ENCODE measurements at places on chromosomes 3 and 15. TPM values are rescaled to one million over a fixed set of nuclear protein-coding genes. Genes with fewer than 3 reads are reported as not detected.

DNA sequence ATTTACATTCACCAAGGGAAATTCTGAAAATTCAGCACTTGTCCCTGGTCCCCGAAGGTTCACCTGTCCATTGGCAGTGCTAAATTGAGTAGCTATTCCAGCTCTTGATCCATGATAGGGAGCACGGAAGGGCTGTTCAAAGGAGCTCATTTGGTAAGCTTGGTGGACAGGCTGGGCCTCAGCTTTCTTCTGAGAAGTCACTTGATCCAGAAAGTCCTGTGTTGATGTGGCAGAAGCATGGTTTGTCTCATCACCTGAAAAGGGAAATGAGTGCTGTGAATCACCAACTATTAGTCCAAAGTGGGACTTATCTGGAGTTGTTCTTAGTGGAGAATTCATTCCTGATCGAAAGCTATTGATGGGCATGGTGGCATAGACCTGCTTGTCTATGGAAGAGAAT, 19.9 kb upstream of the SLC12A8 start:
- no peak for DNase-seq

- no peak for DNase-seq
Observed at GRCh38 chr3:171543759-171544300, 83.6 kb upstream of the TNIK start.

DNA sequence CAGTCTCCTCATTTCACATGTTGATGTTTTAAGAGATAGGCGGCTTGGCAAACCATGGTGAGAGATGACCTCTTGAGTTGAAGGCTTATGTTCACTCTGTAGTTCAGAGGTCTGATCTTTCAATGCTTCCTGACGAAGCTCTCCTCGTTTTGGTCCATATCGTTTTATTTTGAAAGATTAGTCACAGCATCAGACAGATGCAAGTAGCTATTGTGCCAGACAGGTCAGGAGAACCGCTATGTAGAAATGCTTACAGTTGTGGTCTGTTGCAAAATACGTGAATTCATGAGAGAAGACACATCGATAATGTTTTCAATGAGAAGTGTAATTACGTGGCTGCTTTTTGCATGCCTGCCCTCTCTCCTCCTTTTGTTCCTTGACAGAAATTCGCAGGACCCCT, 47.5 kb downstream of the CHL1 start:
- DNase-seq: no peak

Gene ITGA11
- 1,161 TPM for total RNA-seq

Gene USP50
- total RNA-seq: 2.0 TPM
